ENCODE measurements at places on chromosomes 6 and 20.
A peak's percentile ranks its signal among the peaks of the same experiment; 100 is the strongest.

DNA sequence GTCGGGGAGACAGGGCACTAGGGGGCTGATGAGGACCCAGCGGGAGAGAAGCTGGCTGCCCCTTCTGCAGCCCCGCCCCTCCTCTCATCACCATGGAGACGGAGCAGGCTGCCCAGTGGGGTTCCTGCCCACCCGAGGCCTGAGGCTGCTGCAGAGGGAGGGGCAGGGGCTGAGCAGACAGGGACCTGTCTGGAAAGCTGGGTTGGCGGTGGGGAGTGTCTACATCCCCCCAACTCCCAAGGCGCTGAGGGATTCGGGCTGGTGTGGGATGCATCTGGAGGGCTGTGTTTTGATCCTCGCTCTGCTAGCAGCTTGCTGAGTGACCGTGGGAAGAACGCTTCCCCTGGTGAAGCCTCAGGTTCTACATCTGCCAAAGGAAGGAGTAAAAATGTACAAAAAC is 1.2 kb upstream of the BPI start:
- no peak for DNase-seq

DNA sequence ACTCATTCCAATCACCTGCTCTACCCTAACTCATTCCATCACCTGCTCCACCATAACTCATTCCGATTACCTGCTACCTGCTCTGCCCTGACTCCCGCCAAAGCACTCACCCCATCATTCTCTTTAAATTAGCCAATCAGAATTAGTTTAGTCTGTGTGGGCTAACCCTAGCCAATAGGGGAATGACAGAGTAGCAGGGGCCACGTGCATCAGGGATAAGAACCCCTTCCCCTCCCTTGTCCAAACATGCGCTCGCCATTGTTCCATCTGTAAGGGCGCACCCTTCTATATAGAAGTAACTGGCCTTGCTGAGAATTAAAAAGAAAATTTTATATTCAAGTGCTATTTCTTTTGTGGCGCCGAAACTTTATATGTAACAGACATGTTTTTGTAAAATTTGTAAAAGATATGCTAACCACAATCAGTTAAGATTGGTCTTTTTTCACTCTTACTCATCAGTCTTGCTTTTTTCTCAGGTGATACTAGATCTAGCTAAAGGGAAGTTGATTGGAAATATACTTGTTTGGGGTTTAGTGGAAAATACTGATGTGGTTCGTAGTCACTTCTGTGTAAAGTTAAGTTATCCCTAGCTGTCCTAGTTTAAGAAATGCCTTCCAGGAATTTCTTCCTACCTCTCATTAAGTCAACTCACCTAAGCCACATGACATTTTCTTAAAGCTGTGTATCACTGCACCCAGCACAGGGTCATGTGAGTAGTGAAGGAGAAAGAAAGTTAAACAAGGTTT is 16.5 kb downstream of the RTN4IP1 start:
- DNase-seq: no peak

- DNase-seq: no peak
These were observed 4.4 kb downstream of the LRRC73 start for GRCh38 chr6:43505718-43506117.

DNA sequence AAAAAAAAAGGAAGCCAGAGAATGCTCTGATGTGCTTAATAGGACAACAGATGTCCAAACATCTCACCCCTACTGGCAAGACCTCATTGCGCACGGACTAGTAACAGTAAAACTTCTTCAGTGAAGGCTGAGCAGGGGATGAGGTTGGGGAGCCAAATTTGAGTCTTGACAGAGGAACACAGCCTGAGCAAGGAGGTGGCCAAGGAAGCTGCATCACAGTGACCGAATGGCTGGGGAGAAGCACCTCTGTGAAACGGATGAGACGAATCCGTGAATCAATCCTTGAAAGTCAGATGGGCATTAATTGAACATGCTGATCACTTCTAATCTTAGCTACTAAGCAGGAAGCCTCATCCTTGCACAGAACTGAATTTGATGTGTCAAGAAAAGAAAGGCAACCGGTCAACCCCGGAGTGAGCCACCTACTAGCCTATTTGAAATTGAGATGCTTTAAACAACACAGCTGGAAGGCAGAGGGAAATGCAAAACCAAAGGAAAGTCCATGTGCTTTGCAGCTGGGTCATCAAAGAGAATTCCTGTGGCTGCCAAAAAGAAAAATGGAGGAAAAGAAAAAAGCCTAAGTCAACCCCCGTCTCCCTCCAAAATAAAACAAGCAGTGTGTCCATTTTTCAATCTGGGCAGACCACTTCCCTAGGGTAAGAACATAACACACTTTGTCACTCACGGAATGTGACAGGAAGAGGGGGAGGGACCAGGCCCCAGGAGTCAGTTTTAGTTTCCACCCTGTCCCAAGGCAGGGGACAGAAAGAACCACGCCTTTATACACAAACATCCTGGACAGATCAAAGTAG is 29.5 kb downstream of the PXDC1 start:
- DNase-seq: no peak

DNA sequence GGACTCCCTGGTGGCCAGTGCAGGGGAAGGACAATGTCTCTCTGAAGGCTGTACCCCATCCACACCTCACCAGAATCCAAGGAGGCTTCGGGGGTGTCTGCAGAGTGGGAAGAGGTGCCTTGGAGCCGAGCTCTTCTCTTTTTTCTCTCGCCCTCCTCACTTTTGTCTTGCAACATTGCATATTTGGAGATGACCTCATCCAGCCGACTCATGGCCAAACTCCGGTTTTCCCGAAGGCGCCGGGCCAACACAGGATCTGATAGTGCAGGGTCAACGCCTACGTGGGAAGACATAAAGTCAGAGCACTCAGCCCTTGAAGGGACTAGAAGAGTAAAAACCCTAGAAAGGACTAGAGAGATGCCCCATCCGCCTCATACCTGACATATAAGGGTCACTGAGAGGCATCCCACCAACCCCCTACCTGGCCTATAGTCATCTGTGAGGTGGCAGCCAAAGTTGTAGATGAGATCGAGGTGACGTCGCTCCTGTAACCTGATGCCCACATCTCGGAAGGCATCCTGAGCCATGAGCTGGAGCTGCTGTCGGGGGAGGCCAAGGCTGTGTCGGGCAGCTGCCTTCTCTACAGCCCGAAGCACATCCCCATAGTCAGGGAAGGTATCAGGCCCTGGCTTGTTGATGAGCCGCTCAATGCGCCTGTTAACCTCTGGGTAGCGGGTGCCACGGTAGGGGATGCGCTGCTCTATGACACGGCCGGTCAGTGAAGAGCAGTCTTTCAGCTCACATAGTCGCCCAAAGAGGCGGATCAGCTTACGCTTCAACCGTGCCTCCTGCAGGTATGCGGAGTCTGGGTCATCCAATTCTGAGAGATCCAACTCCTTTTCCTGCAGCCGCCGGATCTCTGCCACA is 3.0 kb upstream of the ZBTB22 start:
- no peak for DNase-seq

DNA sequence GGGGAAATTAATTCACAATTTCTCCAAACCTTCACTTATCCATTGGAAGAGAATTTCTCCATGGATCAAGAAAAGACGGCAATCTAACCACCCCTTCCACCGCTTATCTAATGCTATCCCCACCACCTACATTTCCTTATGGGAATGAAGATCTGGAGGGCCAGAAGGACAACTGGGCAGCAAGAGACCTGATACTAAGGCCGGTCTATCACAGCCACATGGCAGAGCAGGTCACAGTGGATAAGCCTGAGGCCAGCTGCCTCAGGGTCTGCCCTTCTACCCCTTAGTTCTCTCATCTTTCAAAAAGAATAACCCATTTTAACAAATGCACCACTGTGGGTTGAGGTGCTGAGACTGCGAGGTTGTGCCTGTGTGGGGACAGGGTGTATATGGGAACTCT is 37.1 kb downstream of the MAN1A1 start:
- DNase-seq: no peak

- no peak for DNase-seq
These were observed 229.8 kb downstream of the HIVEP2 start for GRCh38 chr6:142714951-142715785.

- DNase-seq: no peak
These were observed 43.1 kb upstream of the ZNF831 start for GRCh38 chr20:59120491-59120890.

DNA sequence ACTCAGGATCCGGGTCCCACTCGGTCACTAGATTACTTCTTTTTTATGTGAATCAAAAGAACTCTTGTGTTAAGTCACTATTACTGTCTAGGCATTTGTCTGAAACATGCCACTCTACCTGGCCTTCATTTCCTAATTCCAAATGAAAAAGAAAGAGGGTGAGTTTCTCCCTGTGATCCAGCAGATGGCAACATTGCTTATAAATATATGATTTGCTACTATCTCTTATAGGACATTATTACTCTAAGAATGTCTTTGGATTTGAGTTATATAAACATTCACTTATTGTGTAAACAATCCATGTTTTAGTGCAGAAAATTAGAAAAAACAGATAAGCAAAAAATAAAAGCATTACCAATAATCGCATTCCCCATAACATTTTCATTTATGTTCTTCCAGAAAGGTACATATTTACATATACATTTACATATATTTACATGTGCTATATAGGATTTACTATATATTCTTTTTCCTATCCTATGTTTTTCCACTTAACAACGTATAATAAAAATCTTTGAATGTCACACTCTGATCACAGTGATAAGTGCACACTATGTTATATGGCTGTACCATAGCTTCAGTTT is 66.9 kb downstream of the FAXC start:
- DNase-seq: no peak

DNA sequence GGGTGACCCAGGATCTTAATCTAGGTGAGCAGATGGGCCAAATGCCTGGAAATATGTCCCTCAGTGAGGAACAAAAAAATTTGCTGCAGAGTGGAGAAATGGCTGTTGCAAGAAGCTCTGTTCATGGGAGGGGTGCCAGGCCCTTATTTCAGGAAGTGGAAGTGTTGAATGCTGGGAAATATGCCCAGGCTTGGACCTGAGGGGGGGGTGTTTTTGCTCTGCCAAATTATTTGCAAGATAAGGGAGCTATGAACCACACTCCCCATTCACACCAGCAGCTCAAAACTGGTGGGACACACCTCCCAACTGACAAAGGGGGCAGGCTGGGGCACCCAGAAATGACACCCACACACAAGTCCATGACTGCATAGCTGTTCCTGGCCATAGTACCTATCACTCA is 8.7 kb downstream of the CST4 start:
- no peak for DNase-seq

GRCh38 chr20:43198607-43199006 is 8.9 kb upstream of the PTPRT start:
- DNase-seq: no peak

DNA sequence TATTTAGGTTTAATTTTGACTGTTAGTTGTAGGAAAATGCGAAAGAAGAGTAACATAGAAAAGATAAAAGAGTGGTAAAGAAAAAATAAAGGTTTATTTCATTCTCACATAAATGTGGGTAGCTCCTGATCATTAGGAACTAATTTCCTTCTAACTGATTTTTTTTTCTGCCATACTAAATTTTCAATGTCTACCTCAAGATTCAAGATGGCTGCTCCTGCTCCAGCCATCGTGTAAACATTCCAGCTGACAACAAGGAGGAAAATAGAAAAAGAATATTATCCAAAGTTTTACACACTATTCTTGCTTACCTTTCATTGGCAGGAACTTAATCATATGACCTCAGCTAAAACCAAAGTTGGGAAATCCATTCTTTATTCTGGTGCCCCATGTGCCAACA is 488.2 kb downstream of the LMBRD1 start:
- no peak for DNase-seq

DNA sequence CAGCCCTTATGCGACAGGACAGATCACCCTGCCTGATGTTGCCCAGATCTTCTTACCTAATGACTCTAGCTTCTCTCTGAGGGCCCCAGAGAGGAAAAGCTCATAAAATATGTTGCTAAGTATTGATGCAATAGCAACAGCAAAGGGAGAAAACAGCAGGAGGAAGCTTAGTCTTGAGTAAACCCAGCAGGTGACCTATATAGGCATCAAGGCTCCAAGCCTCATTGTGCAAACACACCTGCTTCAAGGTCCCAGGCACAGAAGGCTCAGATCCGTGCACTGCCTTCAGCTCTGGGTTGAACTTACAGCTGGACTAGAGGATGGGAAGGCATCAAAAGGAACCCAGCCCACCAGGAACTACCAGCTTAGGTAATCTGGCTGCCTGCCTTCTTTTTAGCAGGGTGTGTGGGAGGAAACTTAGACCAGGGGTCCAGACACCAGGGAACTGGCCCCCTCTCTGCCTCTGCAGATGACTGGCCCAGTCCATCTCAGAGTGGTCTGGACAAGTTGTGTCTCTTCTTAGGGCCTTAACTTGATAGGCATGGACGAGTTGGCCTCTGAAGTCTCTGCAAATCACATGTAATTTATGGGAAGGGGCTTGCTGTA is 34.4 kb downstream of the TGM3 start:
- DNase-seq: peak; percentile 84

- no peak for DNase-seq
These were observed 34.0 kb downstream of the ITCH start for GRCh38 chr20:34397096-34397495.

- no peak for DNase-seq
These were observed 74.6 kb upstream of the CEP85L start for GRCh38 chr6:118725944-118726343.
